ENCODE measurements at places on chromosomes 13 and 19.

GRCh38 chr13:33867472-33867871 lies 49.5 kb downstream of the RFC3 start:
- no peak for DNase-seq

GRCh38 chr13:80901111-80901510 lies 560.2 kb upstream of the SPRY2 start:
- no peak for DNase-seq

DNA sequence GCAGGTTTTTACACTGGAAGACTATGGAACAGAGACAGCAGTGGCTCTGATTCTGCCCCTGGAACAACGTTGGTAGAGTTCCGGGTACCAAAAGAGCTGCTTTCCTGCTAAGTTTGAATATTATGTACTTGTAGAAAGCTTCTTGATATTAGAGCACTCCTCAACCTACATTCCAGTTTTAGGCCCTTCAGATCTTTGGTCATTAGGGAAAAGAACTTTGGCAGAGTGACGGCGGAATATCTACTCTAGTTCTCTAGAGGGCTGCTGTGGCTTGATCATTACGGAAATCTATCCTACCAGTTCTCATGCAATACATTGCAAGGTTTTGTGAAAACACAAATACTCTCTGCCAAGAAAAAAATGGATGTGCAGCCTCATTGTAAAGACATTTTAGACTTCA lies 415.7 kb downstream of the DIAPH3 start:
- no peak for DNase-seq

DNA sequence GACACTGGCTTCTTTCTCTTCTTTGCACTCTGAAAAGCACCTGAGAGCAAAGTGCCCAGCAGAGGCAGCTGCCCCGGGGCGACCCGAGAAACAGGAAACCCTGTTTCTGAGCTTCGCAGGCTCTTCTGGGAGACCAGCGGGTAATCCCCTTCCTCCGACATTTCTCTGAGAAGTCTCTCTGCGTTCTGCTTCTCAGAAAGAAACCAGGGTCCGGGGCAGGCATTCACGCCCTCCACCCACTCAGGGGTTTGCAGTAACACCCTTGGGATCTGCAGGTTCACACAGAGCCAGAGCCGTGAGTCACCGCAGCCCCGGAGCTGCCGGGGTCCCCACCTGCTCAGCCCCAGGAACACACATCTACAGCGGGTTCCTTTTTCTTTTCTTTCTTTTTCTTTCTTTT lies 86.0 kb downstream of the GADD45B start:
- DNase-seq, result no peak

DNA sequence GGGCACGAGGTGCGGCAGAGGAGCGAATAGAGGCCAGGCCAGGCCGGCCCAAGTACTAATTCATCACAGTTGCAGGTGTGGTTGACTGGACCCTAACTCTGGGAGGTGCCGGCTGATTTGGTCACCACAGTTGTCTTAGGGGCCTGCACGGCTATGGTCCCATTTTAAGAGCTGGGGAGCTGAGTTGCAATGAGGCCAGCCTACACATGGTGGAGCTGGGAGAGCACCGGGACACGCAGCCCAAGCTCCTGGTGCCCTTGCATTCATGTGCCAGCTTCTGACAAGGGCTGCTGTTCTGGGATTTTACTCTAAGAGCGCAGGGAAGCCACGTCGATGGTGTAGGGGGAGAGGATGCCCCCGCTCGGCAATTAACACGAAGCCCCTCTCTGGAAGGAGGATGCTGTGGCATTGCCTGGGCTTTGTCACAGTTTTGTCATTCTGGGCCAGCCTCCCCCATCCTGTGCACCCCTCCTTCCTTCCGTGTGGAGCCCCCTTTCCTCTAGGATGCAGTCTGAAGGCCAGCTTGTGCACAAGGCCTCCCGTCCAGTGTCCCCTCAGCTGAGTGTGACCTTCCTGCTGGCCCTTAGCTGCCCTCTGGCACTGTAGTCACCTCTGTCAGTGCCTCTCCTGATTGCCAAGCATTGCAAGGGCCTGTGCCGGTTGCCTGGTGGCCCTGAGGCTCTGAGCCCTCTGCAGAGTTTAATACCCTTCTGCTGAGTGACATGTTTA lies 109.4 kb upstream of the C1QTNF9B start:
- no peak for DNase-seq

- DNase-seq, result no peak
Observed at GRCh38 chr19:41064974-41065569, 23.2 kb upstream of the CYP2A13 start.

GRCh38 chr13:23899555-23899954 lies 2.3 kb upstream of the C1QTNF9B start:
- DNase-seq, result no peak

GRCh38 chr19:16860118-16860517 lies 28.7 kb upstream of the F2RL3 start:
- DNase-seq, result no peak

DNA sequence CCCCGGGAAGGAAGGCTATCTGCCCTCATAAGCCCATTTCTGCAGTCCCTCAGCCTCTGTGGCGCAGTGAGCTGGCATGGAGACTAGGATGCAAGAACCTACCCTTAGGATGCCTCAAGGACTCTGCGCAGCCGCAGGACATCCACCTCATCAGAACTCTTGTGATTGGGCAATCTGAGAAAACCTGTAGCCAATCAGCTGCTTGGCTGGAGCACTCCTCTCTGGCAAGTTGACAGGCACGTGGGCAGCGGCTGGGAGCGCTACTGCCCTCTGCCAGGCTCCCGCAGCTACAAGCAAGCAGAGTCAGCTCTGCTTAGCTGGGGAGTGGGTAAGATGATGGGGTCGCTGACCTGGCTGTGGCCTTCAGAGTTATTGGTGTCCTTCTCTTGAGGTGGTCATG lies 1.5 kb upstream of the ECSIT start:
- DNase-seq, result peak; percentile 84

- no peak for DNase-seq
Observed at GRCh38 chr13:79385694-79386093, 20.4 kb downstream of the RBM26 start.

GRCh38 chr13:49502954-49503353 lies 7.2 kb downstream of the PHF11 start:
- DNase-seq, result no peak

DNA sequence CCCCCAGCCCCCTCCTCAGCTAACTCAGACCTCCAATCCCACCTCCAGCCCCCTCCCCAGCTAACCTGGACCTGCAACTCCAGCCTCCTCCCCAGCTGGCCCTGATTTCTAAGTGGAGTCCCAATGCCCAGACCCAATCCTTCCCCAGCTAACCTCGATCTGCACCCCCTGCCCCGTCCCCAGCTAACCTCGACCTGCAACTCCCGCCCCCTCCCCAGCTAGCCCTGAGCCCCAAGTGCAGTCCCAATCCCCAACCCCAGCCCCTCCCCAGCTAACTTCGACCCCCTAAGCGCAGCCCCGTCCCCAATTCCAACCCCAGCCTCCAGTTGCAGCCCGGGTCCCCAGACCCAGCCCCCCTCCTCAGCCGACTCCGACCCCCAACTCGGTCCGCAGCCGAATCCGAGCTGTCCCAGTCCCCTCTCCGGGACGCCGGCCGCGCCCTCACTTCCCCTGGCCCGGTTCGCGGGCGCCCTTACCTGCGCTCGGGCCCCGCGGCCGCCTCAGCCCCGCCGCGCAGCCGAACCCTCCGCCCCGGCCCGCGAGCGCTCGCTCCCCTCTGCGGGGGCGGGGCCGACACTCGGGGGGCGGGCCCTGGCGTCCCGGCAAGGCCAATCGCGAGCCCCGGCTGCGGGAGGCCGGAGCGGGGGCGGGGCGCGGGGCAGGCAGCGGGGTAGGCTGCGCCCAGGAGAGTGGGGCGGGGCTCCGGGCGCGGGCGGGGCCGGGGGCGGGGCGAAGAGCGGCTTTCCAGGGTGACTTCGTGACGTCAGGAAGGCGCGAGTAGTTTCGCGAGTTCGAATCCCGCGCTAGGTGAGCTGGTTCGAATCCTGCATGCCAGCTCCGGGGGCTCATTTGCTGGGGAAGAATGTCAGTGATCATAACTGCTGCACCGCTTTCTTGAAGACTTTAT lies at the start of gene GNG7:
TSS of gene GNG7 (minus strand) at position 525 of the 907 bp plus-strand sequence. CDS start 182,006 bp downstream, outside the sequence.
- DNase-seq, result peak; percentile 93
